ENCODE measurements at places on chromosomes 12 and 14.

GRCh38 chr14:99549684-99550083, 54.3 kb downstream of the CCDC85C start:
- no peak for DNase-seq

DNA sequence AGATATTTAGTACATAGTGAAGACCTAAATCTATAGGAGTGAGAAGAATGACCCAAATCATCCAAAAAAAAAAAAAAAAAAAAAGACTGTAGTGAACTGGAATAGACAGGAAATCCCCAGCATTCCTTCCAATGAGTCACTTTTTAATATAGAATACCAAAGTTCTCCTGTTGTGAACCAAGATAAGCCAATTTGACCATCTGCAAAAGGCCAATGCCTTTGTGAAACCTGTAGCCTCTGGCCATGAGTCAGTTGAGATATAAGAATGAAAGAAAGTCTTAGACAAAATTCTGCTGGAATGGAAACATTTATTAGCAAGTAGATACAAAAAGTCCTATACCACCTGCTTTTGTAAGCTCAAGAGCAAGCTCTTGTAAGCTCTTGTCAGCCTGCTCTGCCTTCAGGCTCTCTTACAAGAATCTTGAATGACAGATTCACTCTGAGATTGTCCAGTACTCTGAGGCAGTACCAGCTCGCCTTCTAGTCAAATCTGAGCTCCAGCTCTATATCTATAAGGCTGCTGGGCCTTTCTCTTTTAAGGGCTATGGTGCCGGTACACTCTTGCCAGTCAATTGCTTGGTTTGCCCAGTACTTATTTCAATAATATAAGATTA, 243.0 kb upstream of the TMTC1 start:
- no peak for DNase-seq

- DNase-seq, result no peak
These were observed 111.5 kb downstream of the PRMT8 start for GRCh38 chr12:3602488-3602887.

DNA sequence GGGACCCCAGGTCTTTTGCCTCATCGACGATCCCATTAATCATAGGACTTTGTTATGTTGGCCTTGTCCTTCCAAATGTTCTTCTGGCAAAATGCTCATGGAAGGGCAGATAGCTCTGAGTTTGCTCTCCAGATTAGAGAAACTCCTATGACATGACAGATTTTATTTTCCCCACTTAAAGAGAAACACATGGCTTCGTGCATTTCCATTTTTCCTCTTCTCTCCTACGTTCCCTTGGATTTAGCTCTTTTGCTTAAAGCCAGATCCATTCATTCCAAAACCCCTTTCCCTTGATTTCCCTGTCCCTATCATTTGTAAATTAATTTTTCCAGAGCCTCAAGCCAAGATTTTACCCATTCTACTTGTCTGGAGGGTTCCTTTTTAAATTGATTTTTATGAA, 2.9 kb downstream of the PRIMA1 start:
- no peak for DNase-seq

- no peak for DNase-seq
These were observed 52.7 kb downstream of the PELI2 start for GRCh38 chr14:56170877-56171422.

DNA sequence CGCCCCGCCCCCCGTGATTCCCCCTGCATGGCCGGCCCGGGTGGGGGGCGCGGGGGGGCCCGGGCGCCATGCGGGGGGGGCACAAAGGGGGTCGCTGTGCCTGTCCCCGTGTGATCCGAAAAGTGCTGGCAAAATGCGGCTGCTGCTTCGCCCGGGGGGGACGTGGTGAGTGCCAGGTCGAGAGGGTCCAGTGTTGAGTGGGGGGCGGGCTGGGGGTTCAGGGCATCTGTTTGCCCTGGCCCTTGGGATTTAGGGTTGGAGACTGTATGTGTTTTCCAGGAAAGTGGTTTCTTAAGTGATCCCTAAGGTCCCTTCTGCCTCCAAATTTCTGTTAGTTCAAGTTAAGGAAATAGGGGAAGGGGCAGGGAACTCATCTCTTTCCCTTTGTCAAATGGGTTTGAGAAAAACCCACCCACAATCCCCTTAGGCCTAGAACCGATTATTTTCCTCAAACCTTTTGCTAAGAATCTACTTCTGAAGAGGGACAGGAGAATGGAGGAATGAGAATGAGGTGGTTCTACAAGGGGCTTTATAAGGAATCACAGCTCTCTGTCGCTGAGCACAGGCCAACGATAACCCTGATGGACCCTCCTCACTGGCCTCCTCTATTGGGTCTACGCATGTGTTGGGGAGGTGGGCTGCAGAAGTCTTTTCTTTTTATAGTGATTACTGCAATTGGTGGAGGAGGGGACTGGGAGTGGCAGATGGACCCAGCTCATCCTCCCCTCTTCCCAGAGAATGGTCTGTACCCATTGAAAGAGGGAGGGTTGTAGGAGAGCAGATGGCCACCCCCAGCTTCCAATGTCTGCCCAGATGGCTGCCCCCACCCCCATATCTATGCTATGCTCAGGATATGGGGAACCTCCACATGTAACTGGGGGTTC, 834 bp downstream of the ARHGEF25 start:
- no peak for DNase-seq

DNA sequence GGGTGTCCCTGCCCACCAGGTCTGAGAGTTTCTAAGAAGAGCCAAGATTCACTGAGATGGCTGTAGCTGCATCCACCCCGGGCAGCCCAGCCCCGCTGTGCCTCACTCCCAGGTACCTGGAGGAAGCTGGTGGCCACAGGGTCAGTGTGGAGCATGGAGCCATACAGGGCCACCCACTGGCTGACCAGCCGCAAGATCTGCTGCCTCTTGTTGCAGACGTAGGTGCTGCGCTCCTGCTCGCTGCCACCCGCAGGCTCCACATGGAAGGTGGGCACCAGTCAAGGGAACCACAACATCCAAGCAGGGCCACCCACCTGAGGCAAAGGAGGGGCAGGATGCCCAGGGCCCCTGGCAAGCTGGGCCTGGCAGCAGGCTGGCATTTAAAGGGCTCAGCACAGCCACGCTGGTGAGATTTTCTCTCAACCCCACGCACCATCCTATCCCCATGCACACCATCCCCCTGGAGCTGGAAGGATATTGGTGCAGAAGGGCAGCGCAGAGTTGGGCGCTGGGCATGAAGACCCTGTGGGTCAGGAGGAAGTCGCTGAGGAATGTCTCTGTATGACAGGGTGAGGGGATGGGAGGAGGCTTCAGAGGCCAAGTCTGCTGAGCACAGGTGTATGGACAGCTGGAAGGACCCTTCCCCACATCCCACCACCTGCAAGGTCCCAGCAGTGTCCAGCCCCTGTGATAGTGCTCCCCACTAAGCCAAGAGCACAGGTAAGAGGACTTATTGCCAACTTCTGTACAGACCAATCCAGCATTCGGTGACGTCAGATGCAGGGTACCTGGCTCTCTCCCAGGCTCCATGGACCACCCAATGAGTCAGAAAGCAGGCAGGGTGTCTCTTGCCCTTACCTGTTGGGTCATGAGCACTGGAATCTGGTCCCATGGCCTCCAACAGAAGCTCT, 10.8 kb downstream of the RAPGEF3 start:
- no peak for DNase-seq

Measured in activated T-cell treated with anti-CD3 and anti-CD28 coated beads for 24 hours (primary cell).